ENCODE measurements at places on chromosomes 1 and 21.
A peak's percentile ranks its signal among the peaks of the same experiment; 100 is the strongest.

DNA sequence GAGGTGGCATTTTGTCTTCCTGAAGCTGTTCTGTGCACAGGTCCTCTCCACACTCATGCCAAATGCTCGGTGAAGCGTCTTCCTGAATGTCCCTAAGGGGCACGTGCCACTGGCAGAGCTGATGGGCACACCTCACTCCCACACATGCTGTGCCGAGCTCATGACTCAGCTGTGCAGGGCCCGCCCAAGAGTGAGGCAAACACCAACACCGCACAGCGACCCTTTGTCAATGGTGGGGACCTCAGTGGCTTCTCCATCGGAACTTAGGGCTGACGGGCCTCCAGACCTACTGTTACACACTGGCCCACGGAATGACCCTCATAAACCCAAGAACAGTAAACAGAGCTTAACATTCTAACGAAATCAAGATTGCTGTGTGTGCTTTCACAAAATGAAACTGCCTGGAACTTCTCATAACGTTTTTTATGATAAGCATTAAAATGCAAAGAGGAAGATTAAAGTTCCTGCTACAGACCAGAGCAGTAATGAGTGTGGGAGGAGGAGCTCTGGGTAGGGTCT, 89.3 kb downstream of the SIM2 start:
- DNase-seq, result no peak
- no peak overlapping the region for H3K4me3 ChIP-seq
- H3K27ac ChIP-seq, result no peak overlapping the region
- no peaks in the 10 kb centered on the region for H3K27me3 ChIP-seq
- no peaks in the 10 kb centered on the region for H3K36me3 ChIP-seq
- H3K4me1 ChIP-seq, result peaks cover 10% of the 10 kb centered on the region

GRCh38 chr1:38272515-38272914, 225.9 kb upstream of the POU3F1 start:
- H3K36me3 ChIP-seq, result no peaks in the 10 kb centered on the region
- H3K27me3 ChIP-seq, result peaks cover 24% of the 10 kb centered on the region
- no peaks in the 10 kb centered on the region for H3K4me1 ChIP-seq
- DNase-seq, result no peak

GRCh38 chr1:29470087-29470787, 233.9 kb downstream of the PTPRU start:
- H3K4me3 ChIP-seq, result no peak overlapping the region
- DNase-seq, result no peak
- no peaks in the 10 kb centered on the region for H3K36me3 ChIP-seq
- no peaks in the 10 kb centered on the region for H3K4me1 ChIP-seq
- no peak overlapping the region for H3K27ac ChIP-seq
- peaks cover 17% of the 10 kb centered on the region for H3K27me3 ChIP-seq

GRCh38 chr1:115456441-115456961, 118.5 kb upstream of the NGF start:
- H3K4me3 ChIP-seq, result no peak overlapping the region
- no peaks in the 10 kb centered on the region for H3K27me3 ChIP-seq
- no peaks in the 10 kb centered on the region for H3K36me3 ChIP-seq
- H3K4me1 ChIP-seq, result peaks cover 12% of the 10 kb centered on the region
- no peak for DNase-seq
- H3K27ac ChIP-seq, result no peak overlapping the region

DNA sequence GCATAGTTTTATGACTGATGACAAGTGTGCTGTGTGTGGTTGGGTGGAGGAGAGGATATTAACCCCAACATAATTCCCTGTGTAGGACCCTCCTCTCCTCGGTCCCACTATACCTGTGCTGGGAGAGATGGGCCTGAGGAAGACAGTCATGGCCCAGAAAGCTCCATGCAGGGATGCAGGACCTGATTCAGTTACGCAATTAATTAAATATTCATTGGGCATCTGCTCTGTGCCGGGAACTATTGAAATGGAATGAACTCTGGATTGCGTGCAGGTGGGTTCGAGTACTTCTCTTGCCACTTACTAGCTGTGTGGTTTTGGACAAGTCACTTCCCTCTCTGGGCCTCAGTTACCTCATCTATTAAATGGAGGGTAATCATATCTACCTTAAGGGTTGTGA, 74.6 kb downstream of the CD247 start:
- no peak for DNase-seq
- no peak overlapping the region for H3K27ac ChIP-seq
- peaks cover 10% of the 10 kb centered on the region for H3K4me1 ChIP-seq

- H3K4me1 ChIP-seq, result no peaks in the 10 kb centered on the region
- H3K27me3 ChIP-seq, result peaks cover 6% of the 10 kb centered on the region
- no peak for DNase-seq
These were observed 9.8 kb upstream of the F5 start for GRCh38 chr1:169595764-169596711.

DNA sequence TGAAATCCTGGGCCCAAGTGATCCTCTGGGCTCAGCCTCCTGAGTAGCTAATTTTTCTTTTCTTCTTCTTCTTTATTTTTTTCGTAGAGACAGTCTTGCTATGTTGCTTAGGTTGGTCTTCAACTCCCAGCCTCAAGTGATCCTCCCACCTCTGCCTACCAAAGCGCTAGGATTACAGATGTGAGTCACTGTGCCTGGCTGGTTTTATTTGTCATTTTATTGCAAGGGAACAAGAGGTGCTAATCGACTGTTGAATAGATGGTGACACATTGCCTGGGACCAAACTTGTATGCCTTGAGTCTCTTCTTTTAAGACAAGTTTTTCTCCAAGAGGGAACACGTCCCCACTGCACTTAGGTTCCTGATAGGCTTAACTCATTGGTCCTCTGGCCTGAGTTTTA, 20.0 kb upstream of the KLHDC8A start:
- DNase-seq, result no peak
- H3K27ac ChIP-seq, result no peak overlapping the region
- peaks cover 68% of the 10 kb centered on the region for H3K27me3 ChIP-seq
- H3K36me3 ChIP-seq, result no peaks in the 10 kb centered on the region
- no peak overlapping the region for H3K4me3 ChIP-seq

GRCh38 chr1:30881319-30882181, 27.0 kb downstream of the SDC3 start:
- no peaks in the 10 kb centered on the region for H3K27me3 ChIP-seq
- H3K4me3 ChIP-seq, result no peak overlapping the region
- DNase-seq, result no peak
- H3K36me3 ChIP-seq, result no peaks in the 10 kb centered on the region

DNA sequence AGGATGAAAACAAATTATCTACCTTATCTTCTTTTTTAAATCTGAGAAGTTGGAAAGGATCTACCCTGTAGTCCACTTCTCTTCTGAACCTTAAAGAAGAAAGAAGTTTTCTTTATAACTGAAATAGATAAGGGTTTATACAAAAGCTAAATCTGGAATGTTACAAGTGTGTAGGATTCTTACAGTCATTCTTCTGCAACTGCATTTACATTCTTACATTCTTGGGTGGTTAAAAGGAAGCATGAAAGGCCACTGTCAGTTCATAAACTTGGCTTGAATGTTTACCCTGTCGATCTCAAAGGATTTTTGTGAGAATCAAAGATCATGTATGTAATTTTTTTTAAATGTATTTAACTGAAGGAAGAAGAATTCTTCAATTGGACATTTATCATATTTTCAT, 142.1 kb upstream of the BRINP3 start:
- no peak overlapping the region for H3K4me3 ChIP-seq
- no peak for DNase-seq
- H3K27ac ChIP-seq, result no peak overlapping the region

- no peaks in the 10 kb centered on the region for H3K27me3 ChIP-seq
- H3K4me3 ChIP-seq, result no peak overlapping the region
- H3K36me3 ChIP-seq, result no peaks in the 10 kb centered on the region
- DNase-seq, result no peak
- no peaks in the 10 kb centered on the region for H3K4me1 ChIP-seq
These were observed 327.5 kb downstream of the KCTD3 start for GRCh38 chr1:215894617-215895016.

DNA sequence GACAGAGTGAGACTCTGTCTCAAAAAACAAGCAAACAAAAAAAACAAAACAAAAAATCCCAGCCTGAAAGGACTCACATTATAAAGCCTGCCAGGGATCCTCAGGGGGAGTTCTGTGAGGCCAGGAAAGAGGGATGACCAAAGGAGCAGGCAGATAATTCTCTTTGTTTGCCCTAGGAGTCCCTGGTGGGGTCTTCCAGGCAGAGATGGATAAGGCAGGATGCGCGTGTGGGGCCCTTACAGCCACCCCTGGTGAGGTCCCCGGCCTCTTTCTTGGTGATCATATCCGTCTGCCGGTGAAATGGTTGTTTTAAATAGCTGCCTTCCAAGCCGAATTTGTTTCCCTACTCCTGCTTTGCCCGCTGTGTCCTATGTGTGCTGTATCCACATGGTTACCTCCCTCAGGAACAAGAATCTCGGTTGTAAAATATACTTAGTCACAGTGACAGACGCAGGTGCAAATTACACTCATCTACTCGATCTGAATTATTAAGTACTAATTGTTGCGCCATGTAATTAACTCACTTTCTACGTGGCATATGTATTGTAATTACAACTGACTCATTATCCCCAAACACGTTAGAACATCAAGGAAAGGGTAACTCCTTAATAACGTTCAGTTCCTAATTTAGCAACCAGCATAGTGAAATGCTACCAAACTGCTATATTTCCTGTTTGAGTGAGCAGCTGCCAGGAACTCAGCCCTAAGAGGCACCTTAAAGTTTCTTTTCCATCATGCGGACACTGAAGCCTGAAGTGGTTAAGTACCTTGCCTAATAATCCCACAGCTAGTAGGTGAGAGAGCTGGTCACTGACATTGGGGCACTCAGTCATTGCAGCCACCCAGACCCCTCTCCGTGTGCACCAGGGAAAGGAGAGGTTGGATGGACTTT, 106.4 kb downstream of the ZSCAN20 start:
- no peak overlapping the region for H3K4me3 ChIP-seq
- no peak for DNase-seq
- H3K4me1 ChIP-seq, result peaks cover 41% of the 10 kb centered on the region
- no peaks in the 10 kb centered on the region for H3K27me3 ChIP-seq
- no peaks in the 10 kb centered on the region for H3K36me3 ChIP-seq

DNA sequence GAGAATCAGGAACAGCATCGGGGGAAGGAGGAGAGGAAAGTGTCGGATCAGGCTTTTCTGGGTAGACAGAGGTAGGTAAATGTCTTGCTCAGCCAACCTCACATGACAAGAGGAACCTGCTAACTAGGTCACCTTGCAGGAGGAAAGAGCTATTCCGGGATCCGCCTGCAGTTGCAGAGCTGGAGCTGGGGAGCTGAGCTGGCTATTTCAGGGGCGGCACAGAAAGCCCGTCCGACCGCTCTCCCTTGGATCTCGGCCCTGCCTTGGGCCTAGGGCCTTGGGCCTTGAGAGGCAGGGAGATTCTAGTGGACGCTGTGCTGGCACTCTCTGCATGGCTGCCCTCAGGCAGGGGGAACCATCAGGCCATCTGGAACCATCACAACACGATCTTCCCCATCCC, 56.5 kb upstream of the CTPS1 start:
- no peak overlapping the region for H3K4me3 ChIP-seq
- no peak overlapping the region for H3K27ac ChIP-seq
- no peaks in the 10 kb centered on the region for H3K36me3 ChIP-seq
- no peaks in the 10 kb centered on the region for H3K27me3 ChIP-seq

- no peak for DNase-seq
- no peaks in the 10 kb centered on the region for H3K4me1 ChIP-seq
- H3K36me3 ChIP-seq, result no peaks in the 10 kb centered on the region
- no peak overlapping the region for H3K27ac ChIP-seq
These were observed 81.0 kb downstream of the PAX7 start for GRCh38 chr1:18711536-18712251.

- H3K36me3 ChIP-seq, result no peaks in the 10 kb centered on the region
- H3K4me1 ChIP-seq, result no peaks in the 10 kb centered on the region
- H3K4me3 ChIP-seq, result no peak overlapping the region
- no peaks in the 10 kb centered on the region for H3K27me3 ChIP-seq
- no peak for DNase-seq
- no peak overlapping the region for H3K27ac ChIP-seq
These were observed 27.3 kb upstream of the RCOR3 start for GRCh38 chr1:211231873-211232272.

GRCh38 chr21:33799378-33800090, 116.1 kb downstream of the ATP5PO start:
- no peak overlapping the region for H3K4me3 ChIP-seq
- H3K27me3 ChIP-seq, result no peaks in the 10 kb centered on the region
- no peak overlapping the region for H3K27ac ChIP-seq
- H3K36me3 ChIP-seq, result peaks cover 54% of the 10 kb centered on the region

- no peaks in the 10 kb centered on the region for H3K36me3 ChIP-seq
- peak overlapping the region; percentile 62 for H3K4me3 ChIP-seq
- peaks cover 39% of the 10 kb centered on the region for H3K4me1 ChIP-seq
- peaks cover 3% of the 10 kb centered on the region for H3K27me3 ChIP-seq
These were observed 550 bp downstream of the ARHGEF16 start for GRCh38 chr1:3454811-3455618.

GRCh38 chr1:234538930-234539649, 60.1 kb upstream of the TARBP1 start:
- no peak overlapping the region for H3K4me3 ChIP-seq
- H3K4me1 ChIP-seq, result peaks cover 83% of the 10 kb centered on the region
- peak; percentile 56 for DNase-seq
- no peaks in the 10 kb centered on the region for H3K36me3 ChIP-seq
